ENCODE measurements at places on chromosomes 2 and 18.

DNA sequence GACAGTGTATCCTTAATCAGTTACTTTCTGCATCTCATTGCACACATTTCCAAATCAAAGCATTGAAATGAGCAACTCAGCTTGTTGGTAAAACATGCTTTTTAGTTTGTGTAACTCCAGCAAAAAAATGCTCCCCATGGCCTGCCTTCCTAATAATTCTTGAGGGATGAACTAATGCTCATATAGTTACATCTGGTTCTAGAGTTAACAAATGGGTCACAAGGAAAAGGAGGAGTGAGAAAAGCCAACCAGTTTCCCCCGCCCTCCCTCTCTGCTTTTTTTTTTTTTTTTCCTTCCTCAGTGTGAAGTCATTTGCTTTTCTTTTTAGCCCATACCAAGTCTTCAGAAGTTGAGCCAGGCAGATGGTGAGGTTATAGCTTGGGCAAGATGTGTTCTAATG is 231.7 kb downstream of the MTX2 start:
- no peak for DNase-seq

DNA sequence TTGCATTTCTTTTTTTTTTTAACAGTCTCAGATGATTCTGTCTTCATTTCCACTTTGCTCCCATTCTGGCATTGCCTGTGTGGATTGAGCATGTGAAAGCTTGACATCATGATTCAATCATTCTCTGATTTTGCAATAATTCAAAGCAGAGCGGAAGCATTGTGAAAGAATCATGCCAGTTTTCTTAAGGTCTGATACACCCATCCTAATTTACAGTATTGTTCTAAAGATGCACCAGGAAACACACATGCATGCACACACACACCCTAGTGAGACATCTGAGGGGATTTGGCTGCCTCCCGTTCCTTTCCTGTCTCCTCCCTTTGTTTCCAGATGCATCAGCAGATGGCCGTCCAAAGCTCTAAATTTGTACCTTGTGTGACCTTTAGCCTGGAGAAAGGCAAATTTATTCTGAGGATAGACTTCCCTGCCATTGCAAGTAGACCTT is 97.3 kb downstream of the FMNL2 start:
- no peak for DNase-seq

DNA sequence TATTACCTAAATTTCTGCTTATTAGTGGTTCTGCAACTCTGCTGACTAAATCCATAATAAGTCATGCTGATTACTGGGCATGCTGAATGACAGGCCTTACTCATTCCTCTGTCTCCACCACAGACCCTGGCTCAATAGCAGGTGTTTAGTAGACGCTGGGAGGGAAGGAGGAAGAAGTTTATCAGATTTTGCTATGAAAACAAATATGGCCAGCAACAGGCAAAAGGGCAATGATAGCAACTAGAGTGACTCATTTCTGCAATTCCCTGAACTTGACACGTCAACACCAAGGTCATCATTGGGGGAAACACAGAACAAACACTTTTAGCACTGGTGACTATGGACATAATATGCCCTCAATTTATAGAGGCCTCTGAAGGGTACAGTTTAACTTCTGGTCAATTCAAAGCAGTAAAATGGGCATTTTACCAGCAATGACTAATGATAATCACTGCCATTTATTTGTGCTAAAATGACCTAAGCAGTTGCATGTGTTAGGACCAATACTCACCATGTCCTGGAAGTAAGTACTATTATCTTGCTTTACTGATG is 35.2 kb downstream of the TMEM163 start:
- DNase-seq: no peak

DNA sequence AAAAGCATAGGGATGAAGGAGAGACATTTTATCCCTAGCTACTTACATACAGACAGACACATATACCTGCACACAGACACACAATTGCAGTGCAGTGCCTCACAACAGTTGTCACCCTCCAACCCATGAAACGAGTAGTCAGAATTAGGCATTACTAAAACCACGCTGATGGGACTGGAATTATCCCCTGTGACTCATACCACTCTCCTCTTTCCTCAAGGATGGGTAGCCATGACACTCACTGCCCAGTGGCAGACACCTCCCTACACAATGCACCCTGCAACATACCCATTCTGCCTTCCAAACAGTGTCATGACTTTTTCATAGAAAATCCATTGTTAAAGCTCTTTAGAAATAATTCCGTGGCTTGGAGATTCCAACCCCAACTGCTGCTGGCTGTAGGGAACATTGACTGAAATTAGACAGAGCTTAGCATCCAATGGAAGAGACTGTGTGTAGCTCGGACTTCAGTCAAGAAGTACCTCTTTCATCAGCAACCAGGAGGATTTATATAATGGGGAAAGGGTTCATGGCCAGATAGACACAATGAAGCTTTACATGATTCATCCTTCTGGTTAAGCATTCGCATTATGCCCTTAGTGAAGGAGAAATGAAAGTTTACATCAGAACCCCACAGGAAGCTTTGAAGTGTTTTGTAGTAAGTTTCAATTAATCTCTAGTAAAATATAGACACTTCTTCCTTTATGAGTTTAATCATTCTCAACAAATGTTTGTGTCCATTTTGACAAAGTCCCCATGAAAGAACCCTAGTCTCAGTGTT is 155.2 kb downstream of the FBXO15 start:
- no peak for DNase-seq

- DNase-seq: no peak
Observed at GRCh38 chr2:195732574-195732973, 75.5 kb downstream of the SLC39A10 start.

DNA sequence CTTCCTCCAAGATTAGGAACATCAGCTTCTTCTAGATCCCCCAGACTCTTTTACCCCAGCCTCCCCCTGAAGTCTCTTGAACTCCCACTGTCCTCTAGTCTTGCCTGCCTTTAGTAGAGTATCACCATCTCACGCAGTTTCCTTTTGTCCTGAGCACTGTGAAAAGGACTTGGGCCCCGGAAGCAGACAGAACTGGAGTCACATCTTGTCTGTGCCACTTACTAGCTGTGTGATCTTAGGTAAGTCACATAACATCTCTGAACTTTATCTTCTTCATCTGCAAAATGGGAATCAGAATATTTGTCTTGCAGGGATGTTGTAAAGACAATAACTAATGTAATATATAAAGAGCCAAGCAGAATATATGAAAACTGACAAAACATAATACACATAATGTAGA is 8.4 kb upstream of the TRABD2A start:
- no peak for DNase-seq

DNA sequence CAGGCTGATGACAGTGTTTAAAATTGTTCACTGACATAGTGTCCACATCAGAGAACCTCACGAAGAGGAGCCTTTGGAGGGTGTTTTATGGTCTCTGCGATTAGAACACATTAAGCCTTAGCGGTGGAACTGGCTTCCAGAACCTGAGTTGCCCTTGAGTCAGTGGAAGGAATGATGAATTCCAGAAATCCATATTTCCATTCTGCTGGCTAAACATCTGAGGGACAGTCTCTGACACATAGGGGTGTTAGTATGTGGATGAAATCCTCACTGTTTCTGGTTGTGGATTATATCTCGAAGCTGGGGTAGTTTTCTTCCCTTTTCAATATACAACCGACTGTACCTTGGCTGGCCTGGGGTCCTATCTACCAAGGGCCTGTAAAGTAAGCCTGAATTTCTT is 4.0 kb downstream of the CASP10 start:
- DNase-seq: no peak

DNA sequence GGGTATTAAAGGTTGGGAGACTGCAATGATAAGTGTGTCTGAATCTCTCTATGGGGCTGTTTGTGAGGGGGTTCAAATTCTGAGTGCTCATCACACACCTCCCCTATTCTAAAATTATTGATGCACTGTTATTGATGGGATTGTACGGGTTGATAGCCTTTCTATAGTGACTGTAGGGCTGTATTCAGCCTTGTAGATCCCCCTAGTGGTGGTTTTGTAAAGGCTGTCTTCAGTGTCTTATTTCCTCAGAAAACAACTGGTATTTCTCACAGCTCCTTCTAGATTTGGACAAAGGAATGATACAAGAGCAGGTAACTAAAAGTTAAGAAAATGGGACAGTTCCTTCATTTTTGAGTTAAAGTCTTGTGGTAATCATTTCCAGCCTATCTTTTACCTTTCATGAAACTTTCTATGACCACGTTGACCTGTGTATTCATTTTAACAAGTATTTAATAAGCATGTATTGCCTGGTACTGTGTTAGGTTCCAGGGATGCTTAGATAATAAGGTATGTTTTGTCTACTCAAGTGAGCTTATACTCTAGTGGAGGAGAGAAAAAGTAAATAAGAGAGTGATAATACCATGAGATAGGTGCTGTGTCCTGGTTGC is 21.2 kb downstream of the SMAD4 start:
- DNase-seq: peak; percentile 23

DNA sequence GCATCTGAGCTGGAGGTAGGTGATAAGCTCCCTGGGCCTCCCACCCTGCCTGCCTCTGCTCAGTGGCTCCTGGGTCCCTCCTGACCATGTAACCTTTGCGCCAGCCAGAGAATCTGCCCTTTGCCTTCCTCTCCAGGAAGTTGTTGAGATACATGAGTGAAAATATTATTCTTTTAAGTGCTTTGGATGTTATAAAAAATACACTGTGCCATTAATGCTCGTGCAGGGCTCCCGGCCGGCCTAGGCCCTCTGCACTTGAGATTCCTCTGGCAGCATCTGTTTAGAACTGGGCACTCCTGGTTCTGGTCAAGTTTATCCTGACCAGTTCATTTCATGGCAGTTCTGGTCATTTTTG is 18.8 kb downstream of the AGAP1 start:
- no peak for DNase-seq

GRCh38 chr2:223681125-223681524 is 79.0 kb upstream of the SCG2 start:
- no peak for DNase-seq

GRCh38 chr2:54836477-54836876 is 113.0 kb downstream of the EML6 start:
- no peak for DNase-seq

DNA sequence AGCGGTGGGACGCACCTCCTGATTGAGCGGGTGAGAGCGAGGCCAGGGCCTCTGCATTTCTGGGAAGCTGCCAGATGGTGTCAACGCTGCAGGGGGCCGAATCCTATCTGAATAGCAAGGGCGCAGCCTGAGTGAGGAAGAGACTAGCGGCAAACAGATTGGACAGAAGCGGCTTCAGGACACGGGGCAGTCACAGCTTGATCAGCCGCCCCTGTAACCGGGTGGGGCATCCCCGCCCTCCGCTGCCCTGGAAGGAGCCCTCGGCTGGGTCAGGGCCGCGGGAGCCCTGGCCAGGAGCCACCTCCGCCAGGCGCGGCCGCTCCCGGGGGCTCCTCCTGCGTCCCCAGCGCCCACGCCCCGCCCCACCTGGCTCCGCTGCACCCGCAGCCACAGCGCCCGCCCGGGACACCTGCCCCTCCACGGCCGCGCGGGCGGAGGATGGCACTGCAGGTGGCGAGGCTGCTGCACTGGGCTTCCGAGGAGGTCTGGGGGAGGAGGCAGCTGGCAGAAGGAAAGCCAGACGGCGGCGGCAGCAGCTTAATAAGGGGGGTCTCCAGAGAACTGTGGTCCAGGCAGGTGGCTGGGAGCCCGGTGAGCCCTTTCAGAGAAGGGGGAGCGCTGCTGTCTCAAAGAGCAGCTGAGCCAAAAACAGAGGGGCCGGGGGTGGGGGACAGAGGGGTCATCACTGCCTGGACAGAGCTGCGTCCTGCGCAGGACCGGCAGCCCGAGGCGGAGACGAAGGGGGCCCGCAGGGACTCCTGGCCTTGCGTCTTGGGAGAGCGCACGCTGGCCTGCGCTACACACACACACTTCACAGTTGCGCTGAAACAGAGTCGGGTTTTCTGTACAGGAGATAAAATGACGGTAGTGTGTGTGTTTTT is 18.8 kb upstream of the SOX11 start:
- DNase-seq: no peak

GRCh38 chr18:14975431-14975830 is 227.5 kb downstream of the ANKRD30B start:
- DNase-seq: no peak

DNA sequence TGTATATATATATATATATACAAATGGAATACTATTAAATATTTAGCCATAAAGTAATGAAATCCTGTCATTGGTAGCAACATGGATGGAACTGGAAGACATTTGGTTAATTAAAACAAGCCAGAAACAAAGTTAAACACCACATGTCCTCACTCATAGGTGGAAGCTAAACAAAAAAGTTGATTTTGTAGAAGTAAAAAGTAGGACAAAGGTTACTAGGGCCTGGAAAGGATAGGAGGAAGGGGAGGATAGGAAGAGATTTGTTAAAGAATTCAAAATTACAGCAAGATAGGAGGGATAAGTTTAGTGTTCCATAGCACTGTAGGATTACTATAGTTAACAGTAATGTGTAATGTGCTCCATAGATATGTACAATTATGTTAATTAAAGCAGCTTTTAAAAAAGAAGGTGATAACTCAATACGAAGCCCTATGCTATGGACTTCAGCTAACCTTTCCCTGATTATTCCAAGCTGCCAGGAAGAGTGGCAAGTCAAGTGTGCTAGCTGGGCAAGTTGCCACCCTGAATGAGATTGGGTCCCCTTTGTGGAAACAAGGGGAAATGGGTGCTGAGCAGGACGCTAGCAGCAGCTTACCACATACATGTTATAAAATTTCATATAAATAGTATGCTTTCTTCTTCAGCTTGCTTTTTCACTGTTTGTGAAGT is 12.3 kb downstream of the MERTK start:
- no peak for DNase-seq

DNA sequence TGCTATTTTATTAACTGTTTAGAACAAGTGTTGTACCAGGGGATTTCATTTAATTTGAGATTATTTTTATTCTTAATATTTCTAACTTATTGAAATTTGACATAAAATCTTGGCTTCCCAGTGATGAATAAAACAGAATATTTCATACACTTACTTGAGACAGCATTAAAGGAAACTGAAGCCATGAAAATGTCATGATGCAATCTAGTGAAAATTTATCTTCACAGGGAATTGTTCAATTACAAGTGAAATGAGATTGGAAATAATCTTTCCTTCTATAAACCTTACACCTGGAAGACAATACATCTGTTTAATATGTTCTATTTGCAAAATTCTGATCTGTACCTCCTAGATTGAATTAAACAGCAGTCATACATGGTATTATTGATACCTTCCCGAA is 511.0 kb upstream of the CDH7 start:
- DNase-seq: no peak
